ENCODE measurements at places on chromosomes 6 and 20.

DNA sequence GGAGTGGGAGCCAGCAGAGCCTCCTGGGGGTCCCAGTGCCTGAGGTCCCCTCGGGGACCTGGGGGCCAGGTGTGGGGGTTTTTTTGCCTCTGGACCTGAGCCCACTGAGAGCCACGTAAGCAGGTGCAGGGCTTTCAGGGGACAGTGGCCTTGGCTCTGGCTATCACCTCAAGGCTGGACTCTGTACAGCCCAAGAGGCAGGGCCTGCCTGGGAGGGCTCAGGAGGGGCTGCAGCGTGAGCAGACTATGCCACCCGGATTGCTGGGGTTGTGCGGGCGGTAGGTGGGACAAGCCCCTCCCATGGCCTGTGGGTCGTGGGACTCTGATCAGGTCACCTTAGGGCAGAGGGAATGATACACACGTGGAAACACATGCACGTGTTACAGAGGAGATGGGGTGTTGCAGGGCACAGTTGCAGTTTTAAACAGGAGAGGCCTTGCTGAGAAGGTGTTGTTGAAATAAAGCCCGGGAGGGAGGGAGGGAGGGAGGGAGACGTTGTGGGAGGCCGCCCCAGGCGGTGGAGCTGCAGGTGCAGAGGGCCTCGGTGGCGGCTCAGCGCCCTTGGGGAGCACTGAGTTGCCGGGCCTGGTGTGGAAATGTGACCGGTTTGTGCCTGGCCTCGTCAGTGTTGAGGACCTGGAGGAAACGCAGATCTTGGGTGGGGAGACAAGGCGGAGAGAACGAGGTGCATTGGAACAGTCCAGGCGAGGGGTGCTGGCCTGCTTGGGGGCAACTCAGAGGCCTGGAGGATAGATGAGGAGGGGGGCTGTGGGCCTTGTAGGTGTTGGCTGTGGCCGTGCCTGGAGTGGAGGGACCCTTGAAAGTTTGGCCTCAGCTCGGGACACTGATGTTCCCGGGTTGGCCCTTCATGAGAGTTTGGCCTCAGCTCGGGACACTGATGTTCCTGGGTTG is 2.3 kb downstream of the TCEA2 start:
- no peak for DNase-seq

GRCh38 chr6:105566503-105566902 is 163.6 kb upstream of the PREP start:
- no peak for DNase-seq

GRCh38 chr6:122651031-122651430 is 40.8 kb downstream of the PKIB start:
- DNase-seq: no peak

GRCh38 chr6:5446362-5447075 is 185.2 kb downstream of the FARS2 start:
- DNase-seq: no peak

DNA sequence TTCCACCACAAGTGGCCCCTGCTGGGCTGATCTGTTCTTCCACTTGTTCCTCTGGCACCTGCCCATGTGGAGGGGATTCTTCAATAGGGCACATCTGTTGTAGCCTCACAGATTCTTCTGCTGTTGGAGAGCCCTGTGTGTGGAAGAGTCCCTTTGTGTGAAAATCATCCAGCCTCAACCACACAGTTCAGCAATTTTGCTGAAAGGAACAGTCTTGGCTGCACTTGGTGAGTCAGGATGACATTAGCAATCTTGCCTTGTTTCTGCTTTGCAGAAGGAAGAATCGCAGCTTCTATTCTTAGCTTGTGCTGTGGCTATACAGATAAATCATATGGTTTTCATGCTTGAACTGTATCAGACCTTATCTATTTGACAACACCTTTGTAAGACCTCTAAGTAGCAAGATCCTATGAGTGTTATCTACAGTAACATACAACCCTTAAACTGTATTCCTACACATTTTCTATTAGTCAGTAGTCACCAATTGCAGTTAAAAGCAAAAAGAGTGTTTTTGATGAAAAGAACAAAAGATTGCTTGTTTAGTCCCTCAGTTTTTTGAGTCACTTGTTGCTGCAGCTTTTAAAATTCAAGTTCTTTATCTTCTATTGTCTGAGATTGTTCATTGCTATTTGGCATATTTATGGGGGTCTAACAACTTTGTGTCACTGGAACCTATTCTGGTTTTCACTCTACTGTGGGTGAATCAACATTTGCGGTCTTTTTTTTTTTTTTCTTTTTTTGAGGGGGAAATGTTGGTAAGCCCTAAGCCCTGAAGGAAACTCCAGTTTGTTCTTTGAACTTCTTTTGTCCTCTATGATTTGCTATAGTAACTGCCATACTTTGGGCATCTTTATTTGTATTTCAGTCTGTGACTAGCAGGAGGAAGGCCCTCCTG is 231.6 kb downstream of the TFAP2B start:
- DNase-seq: no peak

DNA sequence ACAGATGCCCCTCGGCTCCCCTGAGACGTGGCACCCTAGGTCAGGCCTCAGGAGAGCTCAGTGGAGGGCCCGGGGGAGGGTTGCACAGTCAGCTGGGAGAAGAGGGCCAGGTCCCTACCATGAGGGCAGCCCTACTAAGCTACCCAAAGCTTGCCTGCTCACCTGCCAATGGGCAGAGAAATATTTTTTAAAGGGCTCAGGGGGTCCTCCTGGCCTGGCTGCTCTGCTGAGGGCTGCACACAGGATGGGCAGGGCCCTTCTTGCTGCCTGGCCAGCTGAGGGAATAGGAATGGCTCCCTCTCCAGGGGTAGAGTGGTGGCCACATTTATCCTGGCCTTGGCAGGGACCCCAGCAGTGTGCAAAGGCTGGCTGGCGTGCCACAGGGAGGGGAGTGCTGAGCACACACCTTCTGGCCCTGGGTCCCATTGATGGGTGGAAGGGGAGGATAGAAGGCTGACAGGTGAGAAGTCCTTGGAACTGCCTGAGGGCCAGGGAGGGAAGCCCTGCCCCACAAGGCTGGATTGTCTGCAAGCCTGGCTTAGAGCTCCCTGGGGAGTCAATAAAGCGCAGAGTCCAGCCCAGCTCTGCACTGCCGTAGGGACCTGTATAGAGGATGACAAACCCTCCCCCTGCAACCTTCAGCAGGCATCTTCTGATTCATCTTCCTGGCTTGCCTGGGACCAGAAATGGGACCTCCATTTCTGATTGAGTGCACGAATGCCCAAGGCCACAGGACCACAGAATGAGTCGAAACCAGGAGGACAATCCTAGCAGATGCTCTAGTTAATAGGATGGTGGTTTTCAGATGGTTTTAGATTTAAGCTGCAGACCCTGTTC is 62.1 kb downstream of the NOL4L start:
- DNase-seq: no peak

DNA sequence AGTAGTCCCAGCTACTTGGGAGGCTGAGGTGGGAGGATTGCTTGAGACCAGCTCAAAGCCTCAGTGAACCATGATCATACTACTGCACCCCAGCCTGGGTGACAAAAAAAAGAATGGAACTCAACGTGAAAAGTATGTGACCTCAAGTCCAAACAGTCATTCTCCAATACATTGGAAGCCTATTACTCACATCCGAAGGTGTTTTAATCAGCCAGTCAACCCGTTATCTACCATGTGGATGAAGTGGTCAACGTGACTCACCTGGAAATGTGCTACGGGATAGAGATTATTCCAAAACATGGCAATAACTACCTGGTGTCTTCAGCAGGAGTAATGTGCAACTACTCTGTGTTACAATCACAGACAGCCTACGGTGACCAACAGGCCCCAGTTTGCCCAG is 85.8 kb upstream of the TOP1 start:
- no peak for DNase-seq

- no peak for DNase-seq
Measured at GRCh38 chr6:140636908-140637402, 1262.5 kb upstream of the CITED2 start.

DNA sequence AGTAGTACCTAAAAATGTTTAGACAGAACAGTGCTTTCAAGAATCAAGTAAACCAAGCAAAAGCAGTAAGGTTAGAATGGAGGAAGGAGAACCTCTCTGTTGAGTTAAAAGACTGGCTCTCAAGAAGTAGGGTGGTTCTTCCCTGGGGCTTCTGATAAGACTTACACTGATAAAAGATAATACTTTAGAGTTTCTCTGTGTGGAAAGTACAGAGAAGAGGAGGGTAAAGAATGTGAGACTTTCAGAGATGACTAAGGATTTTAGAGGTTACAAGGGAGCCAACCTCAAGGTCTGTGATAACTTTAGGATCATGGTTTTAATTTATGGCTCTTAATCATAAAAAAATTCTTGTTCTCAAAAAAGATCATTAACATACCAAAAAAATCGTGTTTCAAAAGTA is 30.9 kb upstream of the ALDH8A1 start:
- no peak for DNase-seq

GRCh38 chr6:43708860-43709653 is 21.5 kb upstream of the MRPS18A start:
- no peak for DNase-seq

DNA sequence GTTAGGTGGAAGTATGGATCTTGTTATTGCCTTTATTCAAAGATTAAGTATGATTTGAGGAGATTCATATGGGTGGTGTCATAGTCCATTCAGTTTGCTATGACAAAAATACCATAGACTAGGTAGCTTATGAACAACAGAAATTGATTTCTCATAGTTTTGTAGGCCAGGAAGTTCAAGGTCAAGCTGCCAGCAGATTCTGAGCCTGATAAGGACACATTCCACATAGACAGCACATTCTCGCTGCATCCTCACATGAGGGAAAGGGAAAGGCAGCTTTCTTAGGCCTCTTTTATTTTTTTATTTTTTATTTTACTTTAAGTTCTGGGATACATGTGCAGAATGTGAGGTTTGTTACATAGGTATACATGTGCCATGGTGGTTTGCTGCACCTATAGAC is 27.7 kb downstream of the ME1 start:
- no peak for DNase-seq

DNA sequence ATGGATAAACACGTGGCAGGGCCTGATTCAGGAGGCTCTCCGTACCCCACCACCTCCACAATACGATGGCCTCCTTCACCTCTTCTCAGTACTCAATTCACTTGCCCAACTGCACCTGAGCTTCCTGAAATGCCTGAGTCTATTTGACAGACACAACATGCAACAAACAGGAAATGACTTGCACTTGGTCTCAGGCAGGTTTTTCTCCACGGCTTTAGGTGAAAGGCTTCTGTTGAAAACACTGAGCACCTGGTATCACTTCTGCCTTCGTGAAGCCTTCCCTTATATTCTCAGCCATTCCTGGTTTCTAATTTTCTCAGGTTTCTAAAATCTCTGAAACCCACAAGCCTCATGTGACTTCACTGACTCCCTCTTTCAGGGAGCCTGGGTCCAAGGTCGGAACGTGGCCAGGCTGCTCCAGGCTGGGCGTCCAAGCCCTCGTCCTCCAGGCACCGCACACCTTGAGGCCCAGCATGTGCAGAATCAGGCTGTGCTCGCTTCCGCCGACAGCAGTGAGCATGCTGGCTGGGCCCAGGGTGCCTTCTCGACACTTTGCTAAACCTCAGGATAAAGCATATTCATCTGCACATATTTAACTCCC is 34.7 kb downstream of the TAF4 start:
- peak; percentile 49 for DNase-seq

- DNase-seq: no peak
Measured at GRCh38 chr6:43506171-43506570, 4.0 kb downstream of the LRRC73 start.

DNA sequence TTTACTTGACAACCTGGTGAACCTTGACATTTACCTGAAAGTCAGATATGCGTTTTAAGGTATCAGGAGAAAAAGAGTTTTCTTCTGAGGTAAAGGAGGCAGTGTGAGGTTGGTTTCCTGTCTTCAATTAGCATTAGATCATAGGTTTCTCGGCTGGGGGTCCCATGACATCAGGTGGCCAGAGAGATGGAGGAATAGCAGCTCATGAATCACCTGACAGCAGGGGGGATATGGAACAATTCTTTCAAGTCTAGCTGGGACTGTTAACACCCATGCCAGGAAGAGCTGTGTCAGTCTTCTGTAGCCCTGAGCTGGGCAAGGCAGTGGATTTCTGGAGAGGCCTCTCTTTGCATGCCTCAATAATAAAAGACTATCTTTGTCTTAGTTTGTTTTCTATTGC is 108.0 kb upstream of the TMEM170B start:
- DNase-seq: no peak

DNA sequence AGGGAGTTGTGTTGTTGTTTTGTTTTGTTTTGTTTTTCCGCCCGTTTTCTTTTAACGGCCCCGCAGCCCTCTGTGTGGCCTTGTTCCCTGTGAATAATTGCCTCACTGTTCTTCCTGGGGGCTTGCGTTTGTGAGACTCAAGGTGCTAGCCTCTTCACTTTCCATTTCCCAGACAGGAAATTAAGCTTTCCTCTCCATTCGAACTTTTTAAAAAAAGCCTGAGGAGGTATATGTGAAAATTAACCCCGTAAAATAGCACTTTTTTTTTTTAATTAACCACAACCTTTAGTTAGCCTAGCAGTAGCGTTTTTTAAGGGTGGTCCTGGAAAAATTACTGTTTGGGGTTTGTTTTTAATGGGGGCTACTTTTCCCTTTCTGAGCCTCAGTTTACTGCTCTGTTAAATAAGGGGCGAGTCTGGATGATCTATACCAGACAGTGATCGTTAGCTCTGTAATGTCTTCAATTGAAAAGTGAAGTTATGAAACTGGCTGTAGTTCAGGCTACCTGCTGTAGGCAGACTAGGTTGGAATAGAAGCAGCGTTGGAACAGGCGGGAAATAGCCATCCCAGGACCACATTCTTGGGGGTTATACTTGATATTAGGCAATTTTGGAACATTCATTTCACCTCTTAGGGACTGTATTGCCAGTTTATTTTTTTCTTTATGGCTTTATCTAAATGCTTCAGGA is 1.7 kb downstream of the STX16 start:
- DNase-seq: no peak
